ENCODE measurements at places on chromosomes 4 and X.

- no peak for DNase-seq
These were observed 35.6 kb downstream of the RASGEF1B start for GRCh38 chr4:81436096-81436495.

DNA sequence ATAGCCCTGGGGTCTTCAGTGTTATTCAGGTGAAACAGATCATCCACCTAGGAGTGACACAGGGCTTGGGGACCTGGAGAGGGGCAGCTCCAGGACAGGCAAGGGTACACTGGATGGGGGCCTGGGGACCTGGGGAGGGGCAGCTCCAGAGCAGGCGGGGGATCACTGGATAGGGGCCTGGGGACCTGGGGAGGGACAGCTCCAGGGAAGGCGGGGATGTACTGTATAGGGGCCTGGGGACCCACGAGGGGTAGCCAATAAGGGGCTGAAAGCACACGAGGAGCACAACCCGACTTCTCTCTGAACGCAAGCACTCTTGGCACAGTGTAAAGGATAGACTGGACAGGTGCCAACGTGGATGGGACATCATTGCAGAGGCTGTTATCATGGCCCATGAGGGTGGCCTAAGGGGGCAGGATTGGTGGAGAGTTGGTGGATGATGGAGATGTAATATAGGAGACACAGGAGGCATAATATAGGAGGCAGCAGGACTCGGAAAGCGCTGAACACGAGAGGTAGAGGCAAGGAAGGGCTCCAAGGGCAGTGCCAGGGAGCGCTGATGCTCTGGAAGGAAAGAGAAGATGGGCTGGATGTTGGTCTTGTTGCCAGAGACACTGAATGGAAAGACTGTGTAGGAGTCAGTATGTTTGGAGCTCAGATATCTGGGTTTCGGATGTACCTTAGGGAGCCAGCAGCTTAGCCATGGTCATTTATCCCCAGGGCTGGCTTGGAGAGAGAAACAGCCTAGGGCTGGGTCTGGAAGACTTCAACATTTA lies 37.9 kb upstream of the FGFBP2 start:
- no peak for DNase-seq

DNA sequence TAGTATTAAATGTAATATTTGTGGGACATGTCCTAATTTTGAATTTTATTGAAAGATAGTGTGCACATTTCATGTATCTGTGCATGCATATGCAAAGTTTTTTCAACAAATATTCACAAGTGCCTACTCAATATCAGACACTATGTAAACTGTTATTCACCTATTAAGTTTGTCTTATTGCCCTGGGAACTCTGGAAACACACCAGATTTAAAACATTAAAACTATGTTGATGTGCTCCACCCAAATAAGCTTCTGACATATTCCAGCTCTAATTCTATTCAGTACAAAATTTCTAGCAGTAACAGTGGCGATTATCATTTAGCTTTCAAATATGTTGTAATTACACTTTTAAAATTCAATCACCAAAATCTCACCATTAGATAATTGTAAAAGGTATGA lies 183.1 kb upstream of the TTC29 start:
- DNase-seq, result no peak

DNA sequence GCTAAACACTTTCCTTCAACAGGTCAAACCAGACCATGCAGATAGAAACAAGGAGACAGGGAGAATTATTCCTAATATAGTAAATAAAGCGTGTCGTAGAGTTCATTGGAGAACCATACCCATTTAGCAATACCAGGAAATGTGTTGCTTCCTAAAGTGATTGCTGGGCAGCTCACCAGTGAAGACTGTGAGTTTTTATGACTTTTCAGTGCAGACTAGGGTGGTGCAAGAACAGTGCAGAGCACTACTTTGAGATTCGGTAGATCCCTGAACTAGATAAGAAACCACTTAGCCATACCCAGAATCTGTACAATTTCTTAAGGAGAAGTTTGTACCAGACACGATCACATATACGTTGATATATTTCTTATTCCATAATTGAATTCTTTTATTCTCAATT lies 87.4 kb downstream of the EMCN start:
- DNase-seq, result no peak

DNA sequence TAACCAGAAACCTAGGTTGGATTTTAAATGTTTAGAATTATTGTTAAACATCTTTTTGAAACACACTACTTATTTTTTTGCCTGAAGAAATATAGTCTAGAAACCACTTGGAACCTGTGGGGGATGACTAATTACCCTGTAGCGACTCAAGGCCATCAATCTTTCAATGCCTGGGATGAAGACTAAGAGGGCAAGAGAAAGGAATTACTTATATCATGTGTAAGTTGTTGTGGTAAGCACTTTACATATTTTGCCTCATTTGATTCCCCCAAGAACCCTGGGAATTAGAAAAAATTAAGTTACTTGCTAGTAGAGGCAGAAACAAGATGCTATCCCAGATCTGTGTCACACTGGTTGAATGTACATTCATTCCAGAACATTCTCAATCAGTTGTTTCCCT lies 170.9 kb upstream of the GRIA3 start:
- no peak for DNase-seq

GRCh38 chrX:95058815-95059214 lies 1384.8 kb downstream of the FAM133A start:
- no peak for DNase-seq

DNA sequence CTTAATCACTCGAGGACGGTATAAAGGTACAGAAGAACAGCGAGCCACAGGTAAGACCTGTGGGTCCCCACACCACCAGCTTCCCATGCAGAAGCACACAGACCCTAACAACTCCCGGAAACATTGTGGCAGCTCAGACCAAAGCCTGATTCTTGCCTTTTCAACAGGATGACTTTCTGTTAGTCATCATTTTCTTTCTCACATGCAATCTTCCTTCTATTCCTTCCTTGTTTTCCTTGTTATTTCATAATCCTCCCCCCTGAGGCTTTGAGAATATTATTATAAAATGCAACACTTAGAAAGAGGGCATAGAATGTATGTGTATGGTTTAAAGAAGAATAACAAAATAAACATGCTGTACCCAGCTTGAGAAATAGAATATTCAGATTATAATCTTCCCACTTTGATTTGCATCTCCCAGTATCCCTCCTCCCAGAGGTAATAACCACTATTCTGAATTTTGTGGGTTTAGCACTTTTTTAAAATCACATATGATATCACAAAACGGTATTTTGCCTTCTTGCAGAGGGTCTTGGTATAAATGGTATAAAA lies 100.9 kb downstream of the FHDC1 start:
- no peak for DNase-seq

DNA sequence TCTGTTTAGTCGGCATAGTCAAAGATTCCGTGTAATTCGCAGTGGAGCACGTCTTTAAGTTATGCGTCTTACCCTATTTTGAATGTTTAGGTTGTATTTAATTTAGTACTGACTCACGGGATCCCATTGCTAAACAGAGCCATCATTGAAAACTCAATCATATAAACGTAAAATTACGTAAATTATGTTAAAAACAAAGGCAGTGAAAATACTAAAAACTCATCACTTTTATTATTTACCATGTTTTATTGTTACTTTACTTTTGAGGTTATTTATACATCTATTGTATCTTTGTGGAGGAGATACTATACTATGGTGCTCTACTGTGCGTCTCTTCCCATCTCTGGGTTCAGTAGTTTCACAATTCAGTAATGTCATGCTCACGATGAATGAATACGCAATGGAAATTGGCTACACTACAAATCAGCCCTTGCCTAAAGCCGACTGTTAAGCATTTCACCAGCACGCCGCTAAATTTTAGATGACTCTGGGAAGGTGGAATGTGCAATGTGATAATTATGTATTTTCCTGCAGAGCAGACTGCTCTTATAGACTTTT lies 944 bp downstream of the FUNDC2 start:
- peak; percentile 43 for DNase-seq

- no peak for DNase-seq
These were observed 7.6 kb downstream of the CPLX1 start for GRCh38 chr4:818106-818921.

GRCh38 chrX:9352243-9352642 lies 112.6 kb upstream of the TBL1X start:
- DNase-seq, result no peak

GRCh38 chr4:69823481-69824186 lies 36.3 kb downstream of the SULT1E1 start:
- peak; percentile 45 for DNase-seq

- no peak for DNase-seq
These were observed 25.6 kb upstream of the MSMO1 start for GRCh38 chr4:165301833-165302232.

GRCh38 chr4:67558493-67558892 lies at the start of gene STAP1:
Gene STAP1, plus strand, starts transcription at chr4:67558727. Its CDS starts 83 bp downstream, at chr4:67558810.
- no peak for DNase-seq

GRCh38 chrX:132400706-132401105 lies 88.1 kb downstream of the MBNL3 start:
- DNase-seq, result no peak

DNA sequence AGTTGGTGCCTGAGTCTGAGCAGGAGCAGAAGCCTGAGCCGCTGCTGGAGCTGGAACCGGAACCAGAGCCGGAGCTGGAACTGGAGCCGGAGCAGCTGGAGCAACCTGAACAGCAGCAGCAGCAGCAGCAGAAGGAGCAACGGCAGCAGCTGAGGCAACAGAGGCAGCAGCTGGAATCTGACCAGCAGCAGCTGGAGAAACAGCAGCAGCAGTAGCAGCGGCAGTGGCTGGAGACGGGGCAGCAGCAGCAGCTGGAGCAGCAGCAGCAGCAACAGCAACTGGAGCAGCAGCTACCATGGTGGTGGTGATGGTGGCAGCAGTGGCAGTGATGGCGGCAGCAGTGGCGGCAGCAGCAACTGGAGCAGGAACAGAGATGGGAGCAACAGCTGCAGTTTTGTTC lies 61.5 kb downstream of the AMOT start:
- DNase-seq, result no peak

- peak; percentile 69 for DNase-seq
These were observed at the start of the genes ACOX3 and TRMT44 for GRCh38 chr4:8440492-8441311. Gene ACOX3, minus strand, starts transcription at chr4:8440723. Its CDS starts 24,202 bp downstream, at chr4:8416521. Gene TRMT44, plus strand, starts transcription at chr4:8440777. Its CDS starts 46 bp downstream, at chr4:8440823.

- DNase-seq, result no peak
These were observed 16.4 kb downstream of the DOK7 start for GRCh38 chr4:3479358-3480101.

DNA sequence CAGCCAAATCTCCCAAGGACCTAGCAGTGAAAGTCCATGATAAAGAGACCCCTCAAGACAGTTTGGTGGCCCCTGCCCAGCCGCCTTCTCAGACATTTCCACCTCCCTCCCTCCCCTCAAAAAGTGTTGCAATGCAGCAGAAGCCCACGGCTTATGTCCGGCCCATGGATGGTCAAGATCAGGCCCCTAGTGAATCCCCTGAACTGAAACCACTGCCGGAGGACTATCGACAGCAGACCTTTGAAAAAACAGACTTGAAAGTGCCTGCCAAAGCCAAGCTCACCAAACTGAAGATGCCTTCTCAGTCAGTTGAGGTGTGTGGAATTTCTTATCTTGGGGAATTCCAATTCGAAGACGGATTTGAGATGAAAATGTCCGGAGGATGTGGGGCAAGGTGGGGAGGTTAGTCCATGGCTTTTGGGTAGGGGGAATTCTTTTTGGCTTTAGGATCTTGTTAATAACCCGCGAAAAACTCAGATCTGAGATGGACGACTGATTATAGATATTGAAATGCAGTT lies 112.5 kb downstream of the AFF1 start:
- no peak for DNase-seq

- DNase-seq, result no peak
These were observed 7.3 kb upstream of the SEL1L3 start for GRCh38 chr4:25870081-25870480.

DNA sequence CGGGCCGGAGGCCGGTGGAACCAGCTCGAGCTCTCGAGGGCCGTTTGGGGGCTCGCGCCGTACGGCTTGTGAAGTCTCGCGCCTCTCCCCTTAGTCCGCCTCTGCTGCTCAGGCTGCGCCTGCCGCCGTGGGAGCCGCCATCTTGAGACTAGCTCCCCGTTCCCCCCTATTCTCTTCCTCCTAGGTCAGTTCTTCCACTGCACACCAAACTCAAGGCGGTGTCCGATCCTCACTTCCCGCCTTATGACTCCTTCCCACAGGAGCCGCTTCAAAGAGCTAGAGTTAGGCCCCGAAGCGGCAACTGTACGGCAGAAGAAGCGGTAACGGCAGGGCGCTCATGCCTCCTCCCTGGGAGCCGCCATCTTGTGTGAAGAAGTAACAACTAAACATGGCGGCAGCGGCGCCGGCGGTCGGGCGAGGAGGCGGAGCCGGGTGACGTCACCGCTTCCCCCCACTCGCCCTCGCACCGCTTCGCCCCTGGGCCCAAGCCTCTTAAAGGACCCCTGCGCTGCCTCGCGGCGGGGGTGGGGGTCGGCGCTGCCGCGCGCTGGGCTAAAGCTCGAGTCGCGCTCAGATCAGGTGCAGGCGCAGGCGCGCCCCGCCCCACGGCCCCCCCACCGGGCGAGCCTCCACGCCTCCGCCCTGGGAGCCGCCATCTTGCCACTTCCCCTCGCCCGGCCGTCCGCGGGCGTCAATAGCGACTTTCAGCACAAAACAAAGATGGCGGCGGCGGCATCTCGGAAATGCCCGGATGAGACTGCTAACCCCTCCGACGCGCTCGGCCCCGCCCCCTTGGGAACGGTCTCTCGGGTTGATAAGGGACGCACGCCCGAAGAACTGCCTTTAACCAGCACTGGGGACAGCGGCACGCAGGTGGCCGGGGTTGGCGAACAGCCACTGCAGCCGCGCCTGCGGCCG lies at the start of gene HCFC1:
HCFC1 (minus strand) TSS at position 369 of the 918 bp plus-strand sequence. CDS start 978 bp downstream, outside the sequence.
- DNase-seq, result peak; percentile 88

DNA sequence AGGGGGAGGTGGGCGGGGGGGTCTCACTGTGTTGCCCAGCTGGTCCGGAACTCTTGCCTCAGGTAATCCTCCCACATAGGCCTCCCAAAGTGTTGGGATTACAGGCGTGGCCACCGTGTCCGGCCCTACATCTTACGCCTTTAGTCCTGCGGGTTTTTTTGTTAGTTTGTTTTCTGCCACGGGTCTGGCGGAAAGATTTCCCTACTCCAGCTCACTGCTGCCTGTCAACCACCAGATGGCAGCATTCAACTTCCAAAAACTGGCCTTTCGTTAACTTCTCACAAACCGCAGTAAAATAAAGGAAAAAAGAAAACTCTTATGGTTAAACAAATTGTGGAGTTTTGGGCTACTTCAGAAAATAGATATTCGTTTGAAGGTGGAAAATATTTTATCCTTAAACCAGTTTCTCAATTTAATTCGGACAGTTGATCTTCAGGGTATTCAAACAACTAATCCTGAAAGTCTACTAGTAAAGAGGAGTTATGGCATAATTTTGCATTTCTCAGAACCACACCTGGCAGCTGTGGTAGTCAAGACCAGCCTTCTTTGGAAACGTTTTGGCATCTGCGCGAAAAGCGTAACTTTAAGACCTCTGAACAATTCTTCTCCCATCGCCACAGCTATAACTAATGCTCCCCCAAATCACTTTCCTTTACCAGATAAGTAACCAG lies 41.1 kb downstream of the LUZP4 start:
- peak; percentile 70 for DNase-seq

- no peak for DNase-seq
These were observed 194.7 kb downstream of the RAB28 start for GRCh38 chr4:13289391-13289790.

- DNase-seq, result no peak
These were observed 31.3 kb downstream of the HAND2 start for GRCh38 chr4:173498771-173499170.

Measured in HAP-1 (cell line).